Type B pancreatic cell (in vitro differentiated cells): ENCODE measurements at places on chromosomes 5 and 9.

DNA sequence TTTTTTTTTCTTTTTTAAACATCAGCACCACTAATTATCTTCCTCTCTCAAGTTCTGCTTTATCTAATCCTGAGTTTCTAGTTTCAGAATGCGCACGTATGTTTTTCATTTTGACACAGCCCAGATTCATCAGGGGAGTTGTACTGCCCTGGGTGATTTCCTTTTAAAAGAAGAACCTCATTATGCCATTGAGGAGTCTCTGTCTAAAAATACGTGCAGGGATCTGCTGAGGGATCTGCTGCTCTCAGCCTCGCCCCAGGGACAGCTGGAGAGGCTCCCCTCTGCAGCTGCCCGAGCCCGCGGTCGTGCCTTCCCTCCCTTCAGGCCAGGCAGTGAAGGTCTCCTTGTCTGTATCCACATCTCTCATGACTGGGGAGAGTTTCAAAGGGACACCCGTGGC is 273.1 kb downstream of the ARHGEF28 start:
- DNase-seq: no peak

GRCh38 chr9:94080249-94080648 is 4.0 kb upstream of the PTPDC1 start:
- no peak for DNase-seq

DNA sequence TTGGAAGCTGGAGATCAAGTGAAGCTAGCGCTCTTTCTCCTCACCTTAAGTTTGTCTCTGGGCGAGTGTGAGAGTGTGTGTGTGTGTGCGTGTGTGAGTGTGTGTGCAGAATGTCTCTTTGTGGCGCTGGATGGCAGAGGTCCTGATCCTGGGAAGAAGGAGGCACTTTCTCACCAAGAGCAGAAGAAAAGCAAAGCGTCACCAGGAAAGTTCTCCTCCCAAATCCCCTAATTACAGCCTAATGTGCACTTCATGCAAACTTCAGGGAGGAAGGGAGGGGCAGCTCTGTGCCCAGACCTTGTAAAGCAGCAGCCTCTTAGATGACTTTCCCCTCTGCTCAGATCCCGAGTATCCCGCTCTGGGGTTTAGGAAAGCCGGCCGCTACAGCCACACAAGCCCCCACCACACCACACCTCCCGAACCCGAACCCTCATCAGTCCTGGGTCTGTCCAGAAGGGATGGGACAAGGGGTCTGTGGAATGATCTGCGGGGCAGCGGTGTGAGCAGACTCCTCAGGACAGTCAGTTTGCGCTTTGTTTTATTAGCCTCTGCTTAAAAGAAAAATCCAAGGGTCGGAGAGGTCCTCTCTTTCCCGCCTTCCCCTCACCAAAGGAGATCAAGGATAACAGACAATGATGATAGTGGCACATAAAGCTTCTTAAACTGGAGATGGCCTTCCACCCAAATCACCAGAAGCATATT is at the start of gene HAPLN1:
TSS of gene HAPLN1 (minus strand) at position 20 of the 702 bp plus-strand sequence. CDS start 47,332 bp downstream, outside the sequence.
- DNase-seq: no peak

DNA sequence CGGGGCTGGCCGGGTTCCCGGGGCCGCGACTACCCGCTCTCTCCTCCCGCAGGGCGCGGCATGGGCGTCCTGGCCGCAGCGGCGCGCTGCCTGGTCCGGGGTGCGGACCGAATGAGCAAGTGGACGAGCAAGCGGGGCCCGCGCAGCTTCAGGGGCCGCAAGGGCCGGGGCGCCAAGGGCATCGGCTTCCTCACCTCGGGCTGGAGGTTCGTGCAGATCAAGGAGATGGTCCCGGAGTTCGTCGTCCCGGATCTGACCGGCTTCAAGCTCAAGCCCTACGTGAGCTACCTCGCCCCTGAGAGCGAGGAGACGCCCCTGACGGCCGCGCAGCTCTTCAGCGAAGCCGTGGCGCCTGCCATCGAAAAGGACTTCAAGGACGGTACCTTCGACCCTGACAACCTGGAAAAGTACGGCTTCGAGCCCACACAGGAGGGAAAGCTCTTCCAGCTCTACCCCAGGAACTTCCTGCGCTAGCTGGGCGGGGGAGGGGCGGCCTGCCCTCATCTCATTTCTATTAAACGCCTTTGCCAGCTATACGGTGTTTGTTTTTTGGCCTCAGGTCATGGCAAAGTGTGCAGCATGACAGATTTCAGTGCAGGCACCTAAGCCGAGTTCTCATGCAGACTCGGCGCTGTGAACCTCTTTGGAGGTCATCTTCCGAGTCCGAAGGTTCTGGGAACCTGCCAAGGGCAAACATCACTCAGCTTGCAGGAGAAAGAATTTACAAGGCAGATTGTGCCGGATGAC is 516 bp downstream of the MRPL41 start:
- no peak for DNase-seq

- no peak for DNase-seq
These were observed 1.9 kb upstream of the HINT2 start for GRCh38 chr9:35816708-35817107.

GRCh38 chr5:159965031-159965837 is 43.7 kb upstream of the TTC1 start:
- DNase-seq: no peak

DNA sequence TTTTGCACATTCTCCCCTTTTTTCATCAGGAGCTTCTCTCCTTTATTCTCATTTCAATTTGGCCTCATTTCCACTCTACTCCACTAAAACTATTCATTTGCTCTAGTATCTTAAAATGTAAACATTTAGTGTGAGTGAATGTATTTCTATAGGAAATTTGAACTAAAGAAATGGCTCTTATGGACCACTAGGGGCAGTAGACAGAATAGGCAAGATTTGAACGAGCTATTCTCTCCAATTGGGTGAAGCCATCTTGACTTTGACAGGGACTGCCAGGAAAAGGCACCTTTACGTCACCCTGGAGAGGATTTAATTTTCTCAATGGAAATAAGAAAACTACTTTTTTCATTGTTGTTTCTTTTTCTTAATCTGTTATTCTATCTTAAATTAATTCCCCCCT is 666.3 kb downstream of the DNAH5 start:
- DNase-seq: no peak

GRCh38 chr9:95627802-95628201 is 111.0 kb upstream of the PTCH1 start:
- DNase-seq: no peak

DNA sequence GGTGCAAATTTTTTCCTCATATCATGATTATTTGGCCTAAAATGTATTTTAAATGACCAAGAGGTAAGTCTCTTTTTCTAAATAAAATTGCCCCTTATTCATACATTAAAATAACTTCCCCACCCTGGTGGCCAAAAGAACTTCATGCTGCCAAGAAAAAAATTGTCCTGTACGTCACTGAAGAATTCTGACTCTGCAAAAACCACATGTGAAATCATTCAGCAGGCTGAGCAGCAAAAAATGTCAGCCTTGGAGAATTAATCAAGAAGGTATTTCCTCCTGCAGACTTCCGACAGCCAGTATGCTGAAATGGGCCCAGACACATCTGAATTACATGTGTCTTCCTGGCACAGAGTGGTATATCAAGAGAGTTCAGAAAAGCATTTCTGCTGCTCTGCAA is 94.6 kb upstream of the HMHB1 start:
- no peak for DNase-seq

DNA sequence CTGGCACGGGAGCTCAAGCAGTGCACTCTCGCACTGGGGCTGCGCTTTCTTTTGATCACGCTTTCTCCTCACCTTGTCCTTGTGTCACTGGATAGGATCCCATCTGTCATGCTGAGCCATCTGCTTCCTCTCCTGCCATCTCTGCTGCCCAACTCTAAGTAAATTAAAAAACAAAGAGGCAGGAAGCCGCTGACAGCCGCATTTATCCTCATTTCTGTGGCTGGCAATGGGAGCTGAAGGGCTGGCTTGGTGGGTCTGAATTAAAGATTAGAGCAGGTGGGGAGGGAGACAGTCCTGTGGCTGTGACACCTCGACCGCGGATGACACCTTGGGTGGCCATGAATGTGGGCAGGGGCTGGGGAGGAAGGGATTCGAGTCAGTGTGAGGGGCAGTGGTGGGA is 159.2 kb upstream of the ALDH1B1 start:
- DNase-seq: peak; percentile 18

- no peak for DNase-seq
These were observed 99.0 kb downstream of the MEGF10 start for GRCh38 chr5:127389601-127390000.

- no peak for DNase-seq
These were observed 63.7 kb upstream of the FAM120A start for GRCh38 chr9:93387791-93388190.

DNA sequence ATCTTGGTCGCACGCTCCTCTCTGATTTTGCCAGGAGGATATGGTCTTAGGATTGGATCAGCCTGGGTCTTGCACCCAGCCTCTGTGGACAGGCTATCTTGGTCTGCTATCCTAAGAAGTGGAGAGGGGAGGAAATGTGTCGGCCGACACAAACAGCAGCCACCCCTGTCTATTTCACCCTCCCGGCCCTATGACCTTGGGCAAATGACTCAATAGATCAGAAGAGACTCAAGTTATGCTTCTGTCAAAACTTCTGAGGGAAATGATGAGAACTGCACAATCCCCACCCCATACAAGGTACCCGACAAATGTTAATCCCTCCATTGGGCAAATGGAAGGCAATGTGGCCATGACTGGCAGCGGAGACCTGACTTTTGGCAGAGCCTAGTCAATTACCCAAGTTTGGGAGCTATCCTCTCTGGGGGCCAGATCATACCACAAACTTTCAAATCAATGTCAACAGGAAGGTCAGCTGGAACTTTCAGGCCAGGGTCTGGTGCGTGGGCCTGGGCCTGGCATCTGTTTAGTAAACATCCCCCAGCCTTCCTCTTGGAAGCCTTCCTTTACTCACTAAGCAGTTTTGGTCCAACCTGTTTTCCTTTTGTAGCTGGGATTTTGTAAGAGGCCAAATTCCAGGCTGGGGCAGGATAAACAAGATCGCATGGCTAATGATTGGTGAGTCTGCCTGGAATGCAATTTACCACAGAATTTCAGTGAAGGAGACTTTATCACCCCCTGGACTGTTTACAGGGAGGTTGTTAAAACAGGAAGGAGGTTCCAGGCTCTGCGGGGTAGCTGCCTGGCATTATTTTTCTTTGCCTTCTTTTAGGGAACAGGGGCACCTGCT is 64.2 kb upstream of the CPEB4 start:
- no peak for DNase-seq

GRCh38 chr5:111865356-111865755 is 108.4 kb upstream of the NREP start:
- no peak for DNase-seq

GRCh38 chr5:120452471-120452870 is 11.6 kb upstream of the PRR16 start:
- DNase-seq: no peak

- no peak for DNase-seq
These were observed 91.0 kb downstream of the LHFPL2 start for GRCh38 chr5:78557601-78558000.

GRCh38 chr5:170301149-170301548 is 3.6 kb upstream of the LCP2 start:
- DNase-seq: no peak

- no peak for DNase-seq
These were observed 57.3 kb upstream of the FNIP1 start for GRCh38 chr5:131854134-131854533.

DNA sequence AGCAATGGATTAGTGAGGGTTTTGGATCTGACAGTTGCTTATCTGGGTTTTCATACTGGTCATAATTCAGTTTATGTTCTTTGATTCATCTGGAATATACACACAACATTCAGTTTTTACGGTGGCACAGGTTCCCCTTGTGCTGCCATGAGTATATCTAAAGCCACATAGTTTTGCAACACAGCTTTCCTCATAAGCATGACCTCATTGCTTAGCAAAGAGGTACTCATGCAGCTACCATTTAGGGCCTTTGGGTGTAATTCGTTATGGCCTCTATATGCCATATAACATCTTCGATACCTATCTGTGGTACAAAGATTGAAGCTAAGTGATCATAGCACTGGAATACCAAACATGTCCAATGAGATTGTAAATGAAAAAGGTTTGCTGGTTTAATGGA is 2.9 kb upstream of the RBM22 start:
- DNase-seq: no peak

DNA sequence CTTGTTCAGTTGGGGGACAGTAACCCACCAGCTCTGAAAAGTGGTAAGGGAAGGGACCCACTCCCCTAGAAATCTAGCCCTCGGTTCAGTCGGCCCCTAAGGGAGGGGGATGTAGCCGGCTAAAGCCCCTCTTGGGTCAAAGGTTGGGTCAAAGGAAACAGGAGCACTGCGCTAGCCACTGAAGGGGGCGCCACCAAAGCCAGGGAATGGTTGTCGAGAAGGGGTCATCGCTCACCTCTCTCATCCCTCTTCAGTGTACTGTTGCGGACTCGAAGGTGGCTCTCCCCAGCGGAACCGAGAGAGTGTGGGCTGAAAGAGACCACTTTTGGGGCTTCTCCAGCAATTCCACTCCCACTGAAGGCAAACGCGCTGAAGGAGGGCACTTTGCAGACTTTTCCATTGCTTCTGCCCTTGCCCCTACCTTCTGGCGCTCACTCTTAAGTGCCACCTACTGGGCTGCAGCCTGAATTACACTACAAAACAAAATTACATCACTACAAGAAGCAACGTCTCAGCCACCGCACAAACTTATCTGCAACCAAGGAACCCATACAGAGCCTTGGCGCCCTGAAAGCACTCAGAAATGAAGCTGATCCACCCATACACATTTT is 396.9 kb downstream of the PDE4D start:
- no peak for DNase-seq

DNA sequence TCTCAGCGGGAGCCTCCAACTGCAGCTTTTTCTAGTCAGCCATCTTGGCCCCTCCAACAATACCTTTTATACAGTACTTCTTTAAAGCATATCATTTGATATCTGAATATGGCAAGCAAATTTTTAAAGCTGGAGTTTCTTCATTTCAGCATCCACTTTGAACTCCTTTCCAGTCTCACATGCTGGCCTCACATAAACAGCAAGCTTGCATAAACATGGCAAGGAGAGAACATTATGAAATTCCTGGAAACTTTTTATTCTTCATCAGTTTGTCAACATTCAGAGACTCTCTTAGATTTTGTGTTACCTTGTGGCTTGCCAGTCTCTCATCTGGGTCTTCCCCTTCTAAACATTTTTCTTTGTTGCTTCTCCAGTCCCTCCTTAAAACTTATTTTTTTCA is 745.3 kb downstream of the NR2F1-AS1 start:
- no peak for DNase-seq

GRCh38 chr5:175477440-175477839 is 920 bp upstream of the SFXN1 start:
- DNase-seq: no peak

DNA sequence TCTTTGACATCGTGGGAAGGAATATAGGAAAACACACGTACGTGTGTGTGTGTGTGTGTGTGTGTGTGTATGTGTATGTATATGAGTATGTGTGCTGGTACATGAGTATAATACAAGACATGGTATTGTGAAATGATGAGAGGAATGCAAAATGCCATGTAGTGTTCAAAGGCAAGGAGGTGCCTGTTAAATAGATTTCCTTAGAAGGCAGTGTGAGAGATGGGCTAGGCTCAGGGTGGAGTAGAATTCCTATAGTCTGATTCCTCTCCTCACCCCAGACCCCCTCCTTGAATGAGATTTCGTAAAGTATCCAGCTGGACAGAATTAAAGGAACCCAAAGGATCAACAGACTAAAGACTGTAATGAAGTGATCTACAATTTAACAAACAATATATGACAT is 11.1 kb downstream of the GPR21 start:
- no peak for DNase-seq

- DNase-seq: no peak
These were observed 87.3 kb downstream of the CCDC171 start for GRCh38 chr9:15640121-15640520.
